ENCODE measurements at places on chromosomes 1 and 21.

- no peak for DNase-seq
Measured at GRCh38 chr21:22582026-22582425, 1583.8 kb downstream of the NCAM2 start.

GRCh38 chr1:225928186-225929175 lies 4.4 kb upstream of the PYCR2 start:
- DNase-seq = no peak

DNA sequence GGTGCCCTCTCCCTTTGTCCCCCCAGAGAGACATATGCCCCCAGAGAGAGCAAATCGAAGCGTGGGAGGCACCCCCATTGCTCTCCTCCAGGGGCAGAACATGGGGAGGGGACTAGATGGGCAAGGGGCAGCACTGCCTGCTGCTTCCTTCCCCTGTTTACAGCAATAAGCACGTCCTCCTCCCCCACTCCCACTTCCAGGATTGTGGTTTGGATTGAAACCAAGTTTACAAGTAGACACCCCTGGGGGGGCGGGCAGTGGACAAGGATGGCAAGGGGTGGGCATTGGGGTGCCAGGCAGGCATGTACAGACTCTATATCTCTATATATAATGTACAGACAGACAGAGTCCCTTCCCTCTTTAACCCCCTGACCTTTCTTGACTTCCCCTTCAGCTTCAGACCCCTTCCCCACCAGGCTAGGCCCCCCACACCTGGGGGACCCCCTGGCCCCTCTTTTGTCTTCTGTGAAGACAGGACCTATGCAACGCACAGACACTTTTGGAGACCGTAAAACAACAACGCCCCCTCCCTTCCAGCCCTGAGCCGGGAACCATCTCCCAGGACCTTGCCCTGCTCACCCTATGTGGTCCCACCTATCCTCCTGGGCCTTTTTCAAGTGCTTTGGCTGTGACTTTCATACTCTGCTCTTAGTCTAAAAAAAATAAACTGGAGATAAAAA lies 8.4 kb downstream of the EFNA3 start:
- no peak for DNase-seq

DNA sequence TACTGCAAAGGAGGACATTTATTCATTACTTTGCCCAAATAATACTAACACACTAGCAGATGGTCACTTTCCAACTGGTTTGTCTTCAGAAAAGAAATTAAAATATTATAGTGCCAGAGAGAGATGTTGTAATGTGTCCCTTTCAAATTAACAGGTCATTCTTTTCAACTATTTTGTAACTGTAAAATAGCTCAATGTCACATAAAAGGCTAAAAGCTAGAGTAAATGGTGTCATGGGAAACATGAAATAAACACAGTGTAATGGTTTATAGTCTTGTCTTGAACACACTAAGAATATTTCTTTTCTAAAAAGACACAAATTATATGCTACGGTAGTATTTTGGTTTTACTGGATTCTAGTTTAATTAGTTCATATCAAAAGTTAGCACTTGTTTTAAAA lies 77.8 kb downstream of the ADGRL2 start:
- no peak for DNase-seq

DNA sequence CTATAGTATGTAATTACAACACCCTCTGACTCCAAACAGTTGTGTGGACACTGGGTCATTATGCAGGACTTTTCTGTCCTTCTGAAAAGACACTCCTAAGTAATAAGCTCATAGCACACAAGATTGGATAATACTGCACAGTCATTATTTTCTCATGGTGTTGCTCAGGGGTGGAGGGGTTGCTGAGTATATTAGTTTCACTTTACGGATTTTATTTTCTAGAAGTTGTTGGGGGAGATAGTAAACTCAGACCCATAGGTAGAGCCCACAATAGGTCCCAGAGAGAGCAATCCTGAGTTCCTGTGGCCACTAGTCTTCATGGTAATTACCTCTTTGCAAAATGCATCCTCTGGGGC lies 53.4 kb downstream of the DUSP10 start:
- no peak for DNase-seq

DNA sequence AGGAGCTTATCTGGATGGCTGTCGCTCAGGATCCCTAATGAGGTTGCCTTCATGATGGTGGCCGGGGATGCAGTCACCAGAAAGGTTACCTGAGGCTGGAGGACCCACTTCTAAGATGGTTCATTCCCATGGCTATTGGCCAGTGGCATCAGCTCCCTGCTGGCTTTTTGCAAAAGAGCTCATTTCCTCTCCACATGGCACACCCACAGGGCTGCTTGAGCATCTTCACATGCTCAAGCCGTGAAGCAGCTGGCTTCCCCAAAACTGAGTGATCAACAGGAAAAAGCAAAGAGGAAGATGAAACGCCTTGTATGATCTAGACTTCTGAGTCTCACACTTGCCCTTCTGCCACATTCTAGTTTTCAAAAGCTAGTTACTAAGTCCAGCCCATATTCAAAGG lies 124.6 kb upstream of the CXADR start:
- DNase-seq = no peak

GRCh38 chr1:175861626-175862367 lies 118.4 kb upstream of the TNR start:
- no peak for DNase-seq

GRCh38 chr1:11530731-11531311 lies 51.9 kb downstream of the DISP3 start:
- no peak for DNase-seq

DNA sequence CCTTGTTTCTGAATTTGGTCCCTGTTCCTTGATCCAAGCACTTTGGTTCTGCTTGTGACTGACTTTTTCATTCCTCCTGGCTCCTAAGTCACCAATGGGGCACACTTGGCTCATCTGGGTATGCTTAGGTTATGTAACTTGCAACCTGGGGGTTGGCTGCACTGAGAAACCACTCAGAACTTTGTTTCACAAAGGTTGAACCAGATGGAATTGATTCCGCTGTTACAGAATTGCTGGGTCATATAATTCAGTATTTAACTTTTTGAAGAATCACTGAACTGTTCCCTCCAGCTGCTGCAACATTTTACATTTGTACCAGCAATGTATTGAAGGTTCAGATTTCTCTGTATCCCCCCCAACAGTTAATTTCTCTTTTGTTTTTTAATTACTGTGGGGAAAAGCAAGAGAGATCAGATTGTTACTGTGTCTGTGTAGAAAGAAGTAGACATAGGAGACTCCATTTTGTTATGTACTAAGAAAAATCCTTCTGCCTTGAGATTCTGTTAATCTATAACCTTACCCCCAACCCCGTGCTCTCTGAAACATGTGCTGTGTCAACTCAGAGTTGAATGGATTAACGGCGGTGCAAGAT lies 9.6 kb upstream of the NVL start:
- DNase-seq = no peak

- no peak for DNase-seq
Measured at GRCh38 chr1:18941221-18942141, 15.0 kb downstream of the IFFO2 start.

DNA sequence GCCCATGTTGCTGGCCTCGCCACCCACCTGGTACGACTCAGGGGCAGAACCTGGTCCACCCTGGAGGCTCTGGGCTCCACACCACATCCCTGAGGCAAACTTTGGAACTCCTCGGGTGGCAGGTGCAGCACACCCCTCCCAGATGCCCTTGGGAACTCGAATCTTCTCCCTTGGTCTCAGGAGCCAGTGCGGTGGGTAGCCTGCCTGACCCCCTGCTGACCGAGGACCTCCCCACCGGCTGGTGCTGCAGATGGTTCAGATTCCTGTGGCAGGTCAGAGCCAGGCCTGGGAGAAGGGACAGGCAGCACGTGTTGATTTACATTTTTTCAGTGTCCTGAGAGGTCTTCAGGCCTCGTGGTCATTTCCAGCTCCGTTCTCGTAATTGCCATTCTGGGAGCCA lies 6.3 kb upstream of the CFAP410 start:
- DNase-seq = no peak

DNA sequence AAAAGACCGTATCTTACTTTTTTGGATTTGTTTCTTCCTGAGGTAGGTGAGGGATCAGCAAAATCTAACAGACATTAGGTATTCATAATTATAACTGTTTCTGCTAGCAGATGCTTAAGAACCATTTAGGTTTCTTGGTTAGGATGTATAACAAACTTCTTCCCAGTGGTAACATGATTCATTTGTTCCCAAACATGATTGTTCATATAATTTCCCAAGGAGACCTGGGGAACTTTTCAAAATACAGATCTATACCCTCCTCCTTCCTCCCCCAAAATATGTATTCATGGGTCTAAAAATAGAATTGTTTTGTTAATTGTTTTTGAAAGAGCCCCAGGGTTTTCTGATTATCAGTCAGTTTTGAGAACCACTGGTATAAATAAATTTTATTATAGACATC lies 228.2 kb downstream of the COP1 start:
- no peak for DNase-seq

DNA sequence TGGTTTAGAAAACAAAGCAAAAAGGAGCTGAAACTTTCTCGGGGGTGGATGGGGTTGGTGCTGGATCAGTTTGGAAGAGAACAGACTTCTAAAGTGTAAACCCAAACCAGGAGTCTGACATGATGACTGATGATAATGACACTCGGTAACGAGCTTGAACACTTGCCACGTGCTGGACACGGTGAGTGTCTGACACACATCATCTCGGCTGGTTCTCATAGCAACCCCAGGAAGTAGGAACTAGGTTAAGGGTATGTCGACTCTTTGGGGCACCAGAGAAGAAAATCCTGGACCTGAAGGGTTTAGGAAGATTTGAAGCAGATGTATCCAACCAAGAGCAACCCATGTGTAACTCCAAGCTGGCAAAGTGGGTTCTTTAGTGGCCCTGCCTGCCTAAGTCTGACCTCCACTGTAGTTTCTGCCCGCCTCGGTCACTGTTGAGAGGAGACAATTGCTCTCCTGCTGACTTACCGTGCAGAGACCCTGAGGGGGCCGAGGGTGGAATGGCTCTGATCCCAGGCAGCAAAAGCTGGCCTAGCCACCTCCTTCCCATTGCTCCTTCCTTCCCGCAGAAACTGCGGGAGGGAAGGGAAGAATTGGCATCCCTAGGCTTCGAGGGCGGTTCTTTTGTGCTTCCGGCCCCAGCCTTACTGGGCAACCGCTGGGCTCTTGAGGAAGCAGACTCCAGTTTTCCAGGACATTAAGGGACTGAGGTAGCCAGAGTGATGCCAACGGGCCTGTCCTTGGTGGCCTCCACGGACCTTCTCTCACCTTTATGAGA lies 156.0 kb downstream of the TOMM20 start:
- DNase-seq = no peak

GRCh38 chr1:160619742-160620277 lies 27.0 kb downstream of the SLAMF1 start:
- DNase-seq = no peak

GRCh38 chr1:236103646-236104218 lies 38.6 kb upstream of the GPR137B start:
- DNase-seq = peak; percentile 57

- no peak for DNase-seq
Measured at GRCh38 chr1:86993269-86993985, 79.0 kb downstream of the HS2ST1 start.

DNA sequence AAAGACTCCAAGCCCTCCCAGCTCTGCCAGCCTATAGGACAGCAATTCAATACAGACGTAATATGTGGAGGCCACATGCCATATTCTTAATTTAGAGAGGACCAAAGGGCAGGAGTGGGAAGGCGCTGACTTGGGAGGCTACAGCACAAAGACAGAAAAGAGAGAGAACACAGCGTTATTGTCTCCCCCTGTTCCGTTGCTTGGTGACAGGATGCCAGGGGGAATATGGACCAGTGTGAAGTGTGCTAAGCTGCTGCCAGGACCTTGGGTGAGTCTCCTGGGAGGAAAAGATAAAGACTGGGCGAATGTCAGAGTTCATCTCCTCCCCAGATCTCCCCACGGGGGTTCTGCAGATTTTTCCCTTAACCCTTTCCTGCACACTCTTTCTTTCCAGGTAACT lies 102.1 kb upstream of the ADAR start:
- no peak for DNase-seq

GRCh38 chr1:224064150-224064549 lies 49.8 kb upstream of the FBXO28 start:
- DNase-seq = no peak

DNA sequence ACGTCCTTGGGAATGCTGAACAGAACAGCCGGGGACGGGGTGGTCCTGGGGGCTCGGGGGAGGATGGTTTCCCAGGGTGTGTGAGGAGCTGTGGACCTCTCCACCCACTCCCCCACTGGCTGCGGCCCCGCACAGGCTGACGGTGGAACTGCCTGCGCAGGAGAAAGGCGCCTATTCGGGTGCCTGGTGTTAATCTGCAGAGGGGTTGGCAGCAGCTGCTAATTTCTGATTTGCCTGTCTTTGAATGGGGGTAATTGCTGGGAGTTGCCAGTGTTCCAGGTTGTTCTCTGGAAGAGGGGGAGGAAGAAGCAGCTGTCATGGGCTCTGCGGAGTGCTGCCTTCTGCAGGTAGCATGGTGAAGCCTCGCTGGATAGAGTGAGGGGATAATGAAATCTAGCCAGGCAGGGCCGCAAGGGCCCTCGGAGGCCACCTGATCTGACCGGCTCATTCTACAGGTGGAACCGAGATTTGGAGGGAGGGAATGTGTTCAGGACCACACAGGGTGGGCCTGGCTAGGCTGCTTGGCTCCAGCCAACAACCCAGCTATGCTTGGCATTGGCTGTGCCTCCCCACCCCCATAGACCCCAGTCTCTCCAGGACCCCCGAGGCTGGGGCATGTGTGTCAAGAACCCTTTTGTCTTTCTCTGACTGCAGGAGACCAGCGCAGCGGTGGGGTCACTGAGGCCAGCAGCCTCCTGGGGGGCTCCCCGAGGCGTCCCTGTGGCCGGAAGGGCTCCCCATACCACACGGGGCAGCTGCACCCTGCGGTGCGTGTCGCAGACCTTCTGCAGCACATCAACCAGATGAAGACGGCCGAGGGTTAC lies 67.1 kb downstream of the PTPRU start:
- no peak for DNase-seq

DNA sequence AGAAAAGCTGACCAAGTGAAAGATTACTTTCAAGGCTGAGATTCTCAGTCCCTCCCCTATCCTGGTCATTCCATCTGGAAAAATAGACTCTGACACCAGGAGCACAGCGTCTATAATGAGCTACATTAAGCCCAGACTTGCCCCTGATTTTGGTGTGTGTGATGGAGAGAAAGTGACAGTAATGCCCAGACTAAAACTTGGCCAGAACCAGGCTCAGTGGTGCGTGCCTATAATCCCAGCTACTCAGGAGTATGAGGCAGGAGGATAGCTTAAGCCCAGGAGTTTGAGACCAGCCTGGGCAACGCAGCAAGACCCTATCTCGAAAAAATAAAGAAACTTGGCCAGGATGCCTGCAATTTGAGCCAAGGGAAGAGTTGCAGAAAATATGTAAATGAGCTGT lies 15.9 kb downstream of the PLEKHA6 start:
- no peak for DNase-seq

- DNase-seq = no peak
Measured at GRCh38 chr1:228373681-228374571, 32.7 kb downstream of the TRIM11 start.

DNA sequence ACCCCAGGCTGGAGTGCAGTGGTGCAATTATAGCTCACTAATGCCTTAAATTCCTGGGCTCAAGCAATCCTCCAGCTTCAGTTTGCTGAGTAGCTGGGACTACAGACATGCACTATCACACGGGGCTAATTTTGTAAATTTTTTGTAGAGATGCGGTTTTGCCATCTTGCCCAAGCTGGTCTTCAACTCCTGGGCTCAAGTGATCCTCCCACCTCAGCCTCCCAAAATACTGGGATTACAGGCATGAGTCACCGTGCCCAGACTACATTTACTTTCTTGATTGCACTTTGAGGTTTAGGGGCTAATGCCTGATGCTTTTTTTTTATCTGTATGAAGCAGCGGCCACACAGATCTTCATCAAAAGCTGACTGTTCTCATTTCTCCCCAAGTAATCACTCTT lies 124.6 kb downstream of the KIF26B start:
- no peak for DNase-seq

- no peak for DNase-seq
Measured at GRCh38 chr21:15653710-15654109, 76.1 kb upstream of the USP25 start.

GRCh38 chr1:165826565-165827267 lies 698 bp upstream of the UCK2 start:
- no peak for DNase-seq

All from activated CD8-positive, alpha-beta memory T cell treated with anti-CD3 and anti-CD28 coated beads, Interleukin-2, amount 50 U/mL, for 4 hours (primary cell).